CD4-positive, alpha-beta T cell treated with Interleukin-6 at 100 ng/mL for 8 hours (primary cell): ENCODE measurements at places on chromosomes 4 and X.
A peak's percentile ranks its signal among the peaks of the same experiment; 100 is the strongest.

DNA sequence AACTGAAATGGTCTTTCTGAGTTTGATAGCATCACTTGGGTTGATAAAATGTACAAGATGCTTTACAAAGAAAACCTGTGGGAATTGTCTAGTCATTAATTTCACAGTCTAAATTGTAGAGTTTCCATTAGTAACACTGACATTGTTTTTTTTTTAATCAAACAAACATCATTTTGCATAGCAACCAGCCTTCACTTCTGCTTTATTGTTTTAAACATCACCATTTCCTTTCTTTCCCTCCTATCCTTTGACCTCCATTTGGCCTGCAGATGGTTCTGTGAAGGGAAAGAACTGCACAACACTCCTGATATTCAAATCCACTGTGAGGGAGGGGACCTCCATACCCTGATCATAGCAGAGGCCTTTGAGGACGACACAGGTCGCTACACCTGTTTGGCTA, 171.1 kb downstream of the PALLD start:
- DNase-seq: no peak

- DNase-seq: peak; percentile 61
Measured at GRCh38 chr4:1628892-1629698, 55.0 kb downstream of the FAM53A start.

DNA sequence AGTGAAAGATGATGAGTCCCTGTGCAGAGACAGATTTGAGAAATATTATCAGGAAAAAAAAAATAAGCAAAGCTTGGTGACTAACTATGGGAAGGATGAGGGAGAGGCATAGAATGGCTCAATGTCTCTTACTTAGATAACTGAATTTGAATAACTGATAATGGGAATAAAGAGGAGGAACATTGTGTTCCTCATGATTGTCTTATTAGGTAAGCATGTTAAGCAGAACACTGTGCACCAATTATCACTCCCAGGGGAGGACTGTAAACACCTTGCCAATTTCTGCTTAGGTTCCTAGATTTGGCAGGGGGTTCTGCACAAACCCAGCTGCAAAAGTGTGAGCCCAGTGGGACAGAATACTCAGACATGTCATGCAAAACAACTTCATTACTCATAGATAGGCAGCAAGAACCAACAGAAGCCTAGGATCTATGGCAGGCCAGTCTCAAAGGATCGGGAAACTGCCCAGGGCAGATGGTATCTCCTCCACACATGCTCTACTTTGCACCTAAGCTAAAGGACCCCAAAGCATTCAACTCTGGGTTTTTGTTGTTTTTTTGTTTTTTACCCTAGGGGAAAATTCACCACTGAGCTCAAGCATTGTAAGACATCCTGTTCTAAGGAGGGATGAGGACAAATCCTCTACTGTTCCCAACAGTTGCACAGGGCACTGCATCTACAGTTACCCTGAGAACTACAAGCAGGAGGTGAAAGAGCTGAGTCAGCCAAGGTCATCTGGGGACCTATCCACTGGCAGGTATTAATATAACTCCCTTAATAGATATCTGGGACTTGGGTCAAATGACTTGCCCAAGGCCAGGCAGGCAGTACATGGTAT, 907.0 kb downstream of the RAPGEF2 start:
- DNase-seq: no peak

- no peak for DNase-seq
Measured at GRCh38 chr4:114021451-114021850, 42.0 kb upstream of the ARSJ start.

DNA sequence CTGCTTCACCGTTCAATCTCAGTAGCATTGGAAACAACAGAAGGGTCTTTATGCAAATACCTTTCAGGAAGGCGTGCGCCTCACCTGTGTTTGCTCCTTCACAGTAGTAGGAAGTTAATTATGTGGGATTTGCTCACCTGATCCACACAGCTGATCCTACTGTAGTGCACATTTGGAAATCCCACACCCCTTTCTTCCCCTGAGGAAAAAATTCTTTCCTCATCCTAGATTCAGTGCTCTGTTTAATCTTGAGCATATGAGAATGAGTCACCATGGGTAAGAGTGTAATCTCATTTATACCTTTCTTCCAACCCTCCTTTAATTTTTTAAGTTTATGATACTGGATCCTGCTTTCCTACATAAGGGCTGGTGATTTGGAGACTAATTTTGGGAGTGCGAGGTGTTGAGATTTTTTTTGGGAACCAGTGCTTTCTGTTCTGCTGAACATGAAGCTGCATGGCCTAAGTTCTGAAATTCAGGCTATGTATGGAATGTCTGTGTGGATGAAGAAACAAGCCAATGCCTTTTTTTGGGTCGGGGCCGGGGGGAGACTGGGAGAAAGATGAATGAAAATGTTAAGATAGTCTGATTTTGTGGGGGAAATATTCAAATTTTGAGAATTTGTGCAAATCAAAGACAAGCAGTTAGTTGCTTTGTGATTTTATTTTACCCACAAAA, 19.0 kb downstream of the GAB1 start:
- no peak for DNase-seq

GRCh38 chr4:24845902-24846301, 50.5 kb downstream of the SOD3 start:
- DNase-seq: no peak

DNA sequence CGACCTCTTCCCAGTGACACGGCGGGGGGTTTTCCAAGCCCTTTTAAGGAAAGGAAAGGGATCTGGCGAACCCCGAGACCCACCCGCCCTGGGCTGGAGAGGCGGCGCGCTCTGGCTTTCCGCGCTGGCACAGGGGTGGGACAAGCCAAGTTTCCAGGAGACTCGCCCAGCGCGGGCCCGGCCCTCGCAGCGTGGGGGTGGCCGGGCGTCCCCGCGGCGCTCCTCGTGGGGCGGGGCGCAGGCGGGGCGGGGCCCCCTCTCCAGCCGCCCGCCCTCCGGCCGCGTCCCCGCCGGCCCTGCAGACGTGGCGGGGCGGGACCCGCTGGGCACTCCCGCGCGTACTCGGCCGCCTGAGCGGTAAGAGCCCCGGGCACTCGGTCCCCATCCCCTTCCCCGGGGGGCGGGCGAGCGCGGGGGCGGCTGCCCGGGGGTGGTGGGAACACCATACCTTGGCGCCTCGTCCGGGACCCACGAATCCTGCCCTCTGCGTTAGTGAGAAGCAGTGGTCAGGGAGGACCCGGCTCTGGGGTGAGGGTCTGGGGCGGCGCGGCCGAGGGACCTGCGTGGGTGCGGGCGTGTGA, at the start of gene FAM114A1:
TSS of gene FAM114A1 (plus strand) at position 329 of the 581 bp plus-strand sequence. CDS start 10,273 bp downstream, outside the sequence.
- no peak for DNase-seq

DNA sequence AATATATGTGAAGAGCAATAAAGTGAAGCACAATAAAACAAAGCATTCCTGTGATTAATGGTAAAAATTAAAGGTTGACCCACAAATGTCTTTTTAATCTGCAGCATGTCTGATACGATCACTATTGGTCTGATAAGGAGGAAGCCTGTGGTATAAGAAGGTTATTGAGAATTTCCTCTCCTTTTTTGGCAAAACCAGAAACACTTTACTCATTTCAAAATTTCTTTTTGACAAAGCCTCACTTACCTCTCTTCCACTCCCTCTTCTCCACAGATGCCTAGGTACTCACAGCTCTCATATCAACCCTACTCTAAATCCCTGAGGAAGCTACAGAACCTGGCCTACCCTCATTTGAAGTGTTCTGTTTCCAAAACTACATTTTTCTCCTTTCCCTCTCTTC, 56.1 kb downstream of the TSPAN5 start:
- DNase-seq: no peak

DNA sequence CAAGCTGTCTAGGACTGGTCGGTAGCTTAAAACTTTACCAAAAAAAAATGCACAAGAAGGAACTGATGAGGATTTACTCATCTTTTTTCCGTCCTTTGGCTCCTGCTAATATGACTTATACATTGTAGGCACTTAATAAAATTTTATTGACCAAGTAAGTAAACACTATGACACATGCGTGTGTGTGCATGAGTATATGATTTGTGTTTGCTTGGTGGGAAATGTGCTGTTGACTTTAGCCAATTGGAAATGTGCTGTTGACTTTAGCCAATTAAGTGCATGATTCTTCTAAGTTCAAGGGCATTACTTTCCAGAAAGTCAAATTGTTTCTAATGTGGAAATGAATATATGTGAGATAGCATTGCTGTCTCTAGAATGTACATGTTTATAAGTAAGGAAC, 78.3 kb downstream of the FIP1L1 start:
- no peak for DNase-seq

- no peak for DNase-seq
Measured at GRCh38 chrX:68647156-68647957, at the start of gene STARD8. Gene STARD8, plus strand, starts transcription at chrX:68647666. Its CDS starts 217 bp downstream, at chrX:68647883.

- DNase-seq: no peak
Measured at GRCh38 chr4:184232202-184232601, 14.5 kb upstream of the ENPP6 start.

DNA sequence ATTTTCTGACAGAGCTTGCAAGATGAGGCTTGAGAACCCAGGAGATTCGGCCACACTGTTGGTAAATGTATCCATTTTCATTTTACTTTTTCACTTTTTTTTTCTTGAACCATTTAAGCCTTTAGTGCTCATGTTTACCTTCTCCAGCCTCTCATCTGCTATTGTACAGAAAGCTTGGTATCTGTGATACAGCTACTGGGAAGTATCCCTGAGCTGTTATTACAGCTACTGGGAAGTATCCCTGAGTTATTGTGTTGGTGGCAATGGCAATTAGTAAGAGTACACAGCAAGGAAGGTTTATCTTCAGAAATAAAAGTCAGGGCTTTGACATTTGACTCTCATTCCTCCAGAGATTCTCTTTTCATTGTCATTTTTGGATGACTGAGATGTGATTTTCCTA, 11.8 kb downstream of the CTSO start:
- DNase-seq: no peak

- DNase-seq: no peak
Measured at GRCh38 chr4:162163892-162164759, at the start of gene FSTL5. Gene FSTL5, minus strand, starts transcription at chr4:162164000. Its CDS starts 52,604 bp downstream, at chr4:162111396.

GRCh38 chr4:8832113-8832915, 39.3 kb downstream of the HMX1 start:
- DNase-seq: no peak
